IPS-NIHi11 (cell line): ENCODE measurements at places on chromosomes 5 and 9.

DNA sequence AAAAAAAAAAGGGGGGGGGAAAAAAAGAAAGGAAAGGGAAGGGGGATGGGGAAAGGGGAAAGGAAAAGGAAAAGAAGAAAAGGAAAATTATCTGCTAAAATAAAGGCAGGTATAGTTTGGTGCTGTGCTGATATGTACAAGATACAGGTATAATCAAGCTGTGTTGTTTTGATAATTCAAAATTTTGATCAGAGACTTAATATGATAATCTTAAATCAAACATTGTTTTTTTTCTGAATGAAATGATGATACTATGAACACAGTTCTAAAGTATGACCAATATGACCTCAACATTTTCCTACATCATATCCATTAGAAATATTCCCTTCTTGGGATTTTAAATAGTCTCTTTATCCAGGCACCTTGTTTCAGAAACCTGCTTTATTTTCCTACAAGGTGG, 115.6 kb upstream of the TRPM3 start:
- DNase-seq: no peak

- DNase-seq: no peak
Measured at GRCh38 chr5:72380492-72381274, 60.5 kb downstream of the PTCD2 start.

GRCh38 chr9:116102596-116102995, 51.0 kb upstream of the PAPPA start:
- DNase-seq: no peak

DNA sequence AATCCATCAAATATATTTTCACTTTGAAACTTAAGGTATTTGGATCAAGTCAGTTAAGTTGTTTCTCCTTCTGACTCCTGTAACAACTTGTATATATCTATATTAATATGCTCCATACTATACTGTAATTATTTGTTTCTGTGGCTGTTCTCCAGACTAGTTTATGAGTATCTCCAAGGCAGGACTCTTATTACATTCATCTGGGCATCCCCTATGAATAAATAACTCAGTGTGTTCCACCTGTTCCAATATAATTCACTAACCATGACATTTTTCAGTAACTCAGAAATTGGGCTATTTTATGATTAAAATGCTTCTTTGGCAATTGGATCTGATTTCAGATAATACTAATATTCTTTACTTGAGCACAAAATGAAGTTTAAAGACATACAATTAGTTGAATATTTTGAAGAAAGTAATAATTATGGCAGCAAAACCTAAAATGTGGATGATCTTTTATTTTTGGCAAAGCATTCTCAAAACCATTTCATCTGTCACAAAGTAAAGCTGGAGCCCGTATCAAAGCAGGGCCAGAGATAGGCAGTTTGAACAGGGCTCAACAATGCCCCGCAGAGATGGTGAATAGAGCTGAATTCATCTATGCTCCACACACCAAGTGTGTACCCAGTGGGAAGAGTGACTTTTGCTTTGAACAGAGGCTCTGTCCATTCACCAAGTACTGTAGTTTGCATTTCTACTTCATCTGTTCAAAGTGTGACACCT, 314.3 kb downstream of the PDE4D start:
- DNase-seq: no peak
